ENCODE measurements at places on chromosomes 6 and 20.

- DNase-seq = peak; percentile 82
Observed at GRCh38 chr6:111427341-111428116, 55.5 kb downstream of the REV3L start.

DNA sequence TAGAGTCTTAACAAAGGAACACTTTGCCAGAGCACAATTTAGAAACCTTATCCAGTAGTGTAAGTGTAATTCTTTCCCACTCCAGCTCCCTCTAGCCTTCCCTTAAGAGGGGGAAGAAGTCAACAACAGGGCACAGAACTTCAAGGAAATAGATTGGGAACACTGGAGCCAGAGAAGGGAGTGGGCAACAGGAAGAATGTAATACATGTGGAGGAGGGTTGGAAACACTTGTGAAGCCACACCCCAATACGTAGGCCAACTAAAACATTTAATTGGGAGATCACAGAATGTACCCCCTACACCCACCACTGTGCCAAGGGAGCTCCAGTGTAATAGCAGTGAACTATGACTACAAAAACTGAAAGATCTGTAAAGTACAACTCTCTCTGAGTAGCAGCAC, 735.7 kb upstream of the HS3ST5 start:
- DNase-seq = no peak

DNA sequence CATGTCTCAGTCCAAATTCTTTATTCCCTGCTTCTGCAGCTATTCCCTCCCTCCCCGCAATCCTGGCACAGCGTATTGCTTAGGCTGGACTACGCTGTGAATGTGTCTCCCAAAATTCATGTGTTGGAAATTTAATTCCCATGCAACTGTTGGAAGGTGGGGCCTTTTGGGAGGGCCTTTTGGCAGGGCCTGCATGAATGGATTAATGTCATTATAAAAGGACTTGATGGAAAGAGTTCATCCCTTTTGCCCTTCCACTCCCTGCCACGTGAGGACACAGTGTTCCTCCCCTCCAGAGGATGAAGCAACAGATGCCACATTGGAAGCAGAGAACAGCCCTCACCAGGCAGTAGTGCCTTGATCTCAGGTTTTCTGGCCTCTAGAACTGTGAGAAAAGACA, 20.4 kb upstream of the NOTCH4 start:
- DNase-seq = no peak

- DNase-seq = no peak
Observed at GRCh38 chr20:41058674-41059635, 30.3 kb downstream of the TOP1 start.

- peak; percentile 62 for DNase-seq
Observed at GRCh38 chr6:170122651-170123050, 168.2 kb downstream of the DLL1 start.

GRCh38 chr6:107560657-107561056, 70.7 kb downstream of the SOBP start:
- DNase-seq = no peak

DNA sequence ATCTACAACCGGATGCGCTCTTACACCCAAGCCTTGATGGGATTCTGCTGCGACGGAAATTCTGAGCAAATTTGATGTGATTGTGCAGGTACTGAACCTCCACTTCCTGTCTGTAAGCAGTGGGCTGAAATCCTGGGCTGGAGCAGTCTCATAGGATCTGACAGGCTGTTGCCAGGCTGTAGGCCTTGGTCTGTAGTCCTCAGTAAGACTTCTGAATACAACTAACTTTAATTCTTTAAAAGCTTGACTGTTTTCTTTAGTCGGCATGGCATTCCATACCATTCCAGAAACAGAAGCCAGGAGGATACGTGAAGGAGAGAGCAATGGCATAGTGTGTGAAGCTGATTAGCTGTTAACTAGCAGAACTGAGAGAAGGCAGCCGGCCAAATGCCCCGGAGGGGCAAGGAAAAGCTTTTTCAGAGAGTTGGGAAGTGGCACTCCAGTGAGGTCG, 68.3 kb downstream of the ADTRP start:
- DNase-seq = peak; percentile 10

GRCh38 chr6:84016029-84016428, 17.5 kb upstream of the MRAP2 start:
- DNase-seq = no peak

GRCh38 chr6:73299151-73299971, 36.4 kb upstream of the KHDC1 start:
- DNase-seq = no peak

DNA sequence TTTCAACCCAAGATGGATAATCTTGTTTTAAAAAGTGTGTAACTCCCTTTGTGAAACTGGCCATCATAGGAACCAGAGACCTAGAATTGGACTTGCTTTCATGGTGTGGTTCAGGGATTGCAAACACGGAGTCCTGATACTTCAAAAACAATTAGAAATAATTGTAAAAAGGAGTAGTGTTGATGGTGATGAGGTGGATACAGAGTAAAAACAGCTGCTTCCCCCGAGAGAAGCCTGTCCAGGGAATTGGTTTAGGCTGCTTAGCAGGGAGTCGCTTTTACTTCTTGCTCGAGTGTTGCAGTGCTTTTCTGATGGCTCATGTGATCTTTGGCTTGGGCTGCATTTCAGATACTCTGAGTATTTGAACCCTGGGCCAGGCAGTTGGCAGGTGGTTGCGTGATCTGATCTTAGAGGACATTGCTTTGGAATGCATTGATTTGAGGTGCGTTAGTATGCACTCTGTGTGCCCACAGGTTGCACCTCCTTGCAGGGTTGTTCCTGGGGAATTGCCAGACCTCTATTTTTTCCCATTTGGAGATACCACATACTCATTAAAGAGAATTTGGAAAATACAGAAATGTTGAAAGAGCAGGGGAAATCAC, 19.5 kb downstream of the KIF3B start:
- no peak for DNase-seq

GRCh38 chr6:166194914-166195859, 27.5 kb upstream of the TBXT start:
- DNase-seq = no peak

DNA sequence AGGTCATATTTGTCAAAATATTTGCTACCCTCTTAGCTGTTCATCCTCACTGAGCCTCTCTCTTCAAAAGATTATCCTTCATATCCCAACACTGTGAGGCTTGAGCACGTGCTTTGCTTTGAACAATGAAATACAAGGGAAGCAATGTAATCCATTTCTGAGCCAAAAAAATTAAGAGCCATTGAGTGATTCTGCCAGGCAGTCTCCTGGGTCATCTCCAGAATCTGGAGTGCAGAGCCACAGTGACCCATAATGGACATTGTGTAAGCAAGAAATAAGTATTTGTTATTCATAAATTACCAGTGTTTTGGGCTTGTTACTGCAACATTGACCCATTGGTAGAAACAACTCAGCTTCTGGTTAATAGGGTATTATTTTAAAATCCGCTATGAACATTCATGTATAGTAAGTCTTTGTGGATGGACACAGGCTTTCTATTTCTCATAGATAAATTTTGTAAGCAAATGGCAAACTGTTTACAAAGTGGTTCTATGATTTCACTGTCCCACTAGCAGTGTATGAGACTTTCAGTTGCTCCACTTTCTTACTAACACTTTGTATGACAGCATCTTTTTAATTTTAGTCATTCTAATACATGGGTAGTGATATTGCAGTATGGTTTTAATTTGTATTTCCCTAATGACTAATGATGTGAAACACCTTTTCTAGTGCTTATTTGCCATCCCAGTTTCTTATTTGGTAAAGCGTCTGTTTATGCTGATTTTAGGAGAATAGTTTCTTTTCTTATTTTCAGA, 358.2 kb downstream of the PLCB1 start:
- DNase-seq = no peak

DNA sequence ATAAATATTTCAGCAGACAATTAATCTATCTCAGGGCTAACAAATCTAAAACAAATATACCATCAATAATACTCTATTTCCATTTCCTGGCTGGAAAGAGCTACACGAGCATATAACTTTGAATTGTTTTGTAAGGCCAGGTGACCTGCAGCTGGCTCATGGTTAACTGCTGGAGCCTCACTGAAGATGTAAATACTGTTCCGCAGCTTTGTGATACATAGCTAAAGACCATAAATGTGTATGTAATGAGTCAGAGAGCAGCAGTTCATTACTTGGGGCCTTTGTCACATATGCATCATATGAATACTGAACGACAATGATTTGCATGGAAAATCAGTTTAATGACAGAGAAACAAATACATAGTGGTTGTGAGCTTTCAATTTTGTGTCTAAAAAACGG, 109.4 kb upstream of the CCN2 start:
- peak; percentile 75 for DNase-seq

DNA sequence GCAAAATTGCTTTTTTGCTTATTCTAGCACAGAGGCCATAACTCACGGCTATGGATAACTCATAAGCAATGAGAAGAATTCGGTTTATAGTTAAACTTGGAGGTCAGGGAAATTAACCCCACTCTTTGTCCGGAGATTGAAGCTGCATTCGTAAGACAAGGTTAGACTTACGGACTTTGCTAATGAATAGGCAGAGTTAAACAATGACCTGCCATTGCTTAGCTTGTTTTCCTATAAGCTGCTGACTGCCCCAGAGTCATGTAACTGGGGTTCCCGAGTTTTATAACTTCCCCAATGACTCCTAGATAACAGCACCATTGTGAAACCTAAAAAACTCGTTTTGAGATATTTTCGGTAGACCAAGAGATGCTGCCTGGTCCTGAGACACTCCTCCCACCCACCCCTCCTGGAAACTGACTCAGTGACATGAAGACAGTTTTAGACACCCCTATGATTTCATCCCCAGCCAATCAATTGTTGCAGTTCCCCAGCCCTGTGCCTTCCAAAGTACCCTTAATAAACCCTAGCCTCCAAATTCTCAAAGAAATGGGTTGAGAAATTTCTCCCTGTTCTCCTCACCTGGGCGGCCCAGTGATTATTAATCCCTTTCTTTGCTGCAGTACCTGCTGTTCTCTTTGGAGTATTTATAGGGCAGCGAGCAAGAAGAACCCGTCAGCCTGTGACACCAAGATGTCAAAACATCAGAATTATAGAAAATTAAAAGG, 33.1 kb upstream of the MCUR1 start:
- DNase-seq = no peak

DNA sequence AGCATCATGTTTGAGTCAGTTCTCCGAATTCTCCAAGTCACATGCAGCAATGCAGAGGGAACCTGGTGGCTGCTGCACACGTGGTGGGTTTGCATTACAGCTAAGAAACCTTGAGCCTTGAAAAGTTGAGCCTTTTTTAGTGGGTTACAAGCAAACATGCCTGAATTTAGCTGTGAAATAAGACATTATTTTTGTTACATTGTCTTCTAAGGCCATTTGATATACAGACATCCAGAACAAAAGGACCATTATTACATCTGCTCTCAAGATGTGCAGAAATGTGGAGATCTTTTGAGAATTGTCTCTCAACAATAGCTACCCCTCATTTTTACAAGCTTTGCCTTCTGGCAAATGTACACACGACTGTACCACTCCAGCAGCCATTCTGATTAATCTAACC, 720.5 kb upstream of the SLC35B3 start:
- DNase-seq = no peak

- DNase-seq = no peak
Observed at GRCh38 chr20:574297-574942, 30.8 kb upstream of the CSNK2A1 start.

DNA sequence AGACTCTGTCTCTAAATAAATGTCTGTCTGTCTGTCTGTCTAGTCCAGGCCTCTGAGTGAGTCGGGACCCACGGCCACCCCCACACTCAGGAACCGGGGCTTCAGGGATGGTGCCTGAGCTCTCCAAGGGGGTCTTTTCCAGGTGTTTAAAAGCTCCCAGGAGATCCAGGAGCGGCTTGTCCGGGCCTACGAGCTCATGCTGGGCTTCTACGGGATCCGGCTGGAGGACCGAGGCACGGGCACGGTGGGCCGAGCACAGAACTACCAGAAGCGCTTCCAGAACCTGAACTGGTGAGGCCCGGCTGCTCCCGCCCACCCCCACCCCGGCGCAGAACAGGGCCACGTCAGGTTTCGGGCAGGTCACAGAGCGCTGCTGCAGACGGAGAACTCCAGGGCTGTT, 5.5 kb upstream of the COL9A3 start:
- DNase-seq = no peak

GRCh38 chr6:80144753-80145315, 38.4 kb downstream of the BCKDHB start:
- DNase-seq = no peak

DNA sequence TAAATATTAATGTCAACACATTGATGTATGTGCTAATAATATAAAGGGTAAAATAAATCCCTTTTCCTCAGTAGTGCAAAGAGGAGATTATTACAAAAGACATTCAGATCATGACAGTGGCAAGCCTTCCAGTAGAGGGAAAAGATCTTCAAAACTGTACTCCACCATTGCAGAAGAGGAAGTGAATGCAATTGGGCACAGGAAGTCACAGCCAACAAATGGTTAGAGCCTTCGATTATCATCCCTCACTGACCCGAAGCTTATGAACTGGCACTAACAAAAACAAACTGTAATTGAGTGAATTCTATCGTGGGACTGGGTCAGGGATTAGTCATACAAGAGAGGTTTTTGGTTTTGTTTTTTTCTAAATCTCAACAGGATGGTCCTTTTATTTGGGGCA, 39.3 kb upstream of the SCGN start:
- DNase-seq = no peak

DNA sequence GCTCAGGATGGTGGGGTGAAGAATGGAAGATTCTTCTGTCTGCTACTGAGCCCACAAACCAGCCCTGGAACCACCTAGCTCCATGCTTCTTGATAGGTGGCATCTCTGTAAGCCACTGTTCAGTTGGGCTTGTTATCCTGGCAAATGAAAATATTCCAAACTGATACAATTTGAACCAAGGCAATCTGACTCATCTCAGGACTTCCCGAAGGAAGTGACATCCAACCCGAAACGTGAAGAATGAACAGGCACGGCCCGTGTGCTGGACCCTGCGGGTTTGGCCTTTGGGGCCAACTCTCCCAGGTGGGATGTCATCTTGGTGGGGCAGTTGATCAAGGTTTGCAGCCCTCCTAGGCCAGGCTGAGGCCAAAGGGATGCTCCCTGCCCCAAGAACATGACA, 160.3 kb downstream of the PREX1 start:
- DNase-seq = no peak

GRCh38 chr6:158262082-158262481, 50.2 kb upstream of the TULP4 start:
- no peak for DNase-seq

- no peak for DNase-seq
Observed at GRCh38 chr6:72683797-72684196, 61.9 kb downstream of the KCNQ5 start.

- peak; percentile 79 for DNase-seq
Observed at GRCh38 chr20:34062570-34063482, 49.2 kb downstream of the EIF2S2 start.

GRCh38 chr20:10476319-10476724, 41.2 kb downstream of the SLX4IP start:
- no peak for DNase-seq

GRCh38 chr20:24584538-24585356, 115.3 kb downstream of the SYNDIG1 start:
- DNase-seq = no peak

DNA sequence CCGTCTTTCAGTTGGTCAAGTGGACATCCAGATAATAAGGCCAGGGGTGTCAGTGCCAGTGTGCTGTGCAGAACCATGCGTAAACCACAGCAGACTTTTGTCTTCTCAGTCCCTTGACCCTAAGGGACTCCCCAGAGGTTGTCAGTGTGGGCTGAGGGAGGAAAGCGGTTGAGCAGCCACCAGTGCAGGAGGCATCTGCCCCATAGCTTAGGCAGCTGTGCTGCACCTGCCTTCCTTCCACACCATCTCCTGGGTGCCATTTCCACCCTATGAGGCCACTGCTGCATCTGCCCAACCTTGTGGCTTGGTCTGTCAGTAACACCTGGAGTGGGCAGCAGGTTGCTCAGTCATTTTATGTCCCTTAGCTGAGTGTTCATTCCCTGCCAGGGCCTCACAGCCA, 26.0 kb downstream of the PRPF6 start:
- DNase-seq = no peak

GRCh38 chr6:149231778-149232177, 85.7 kb upstream of the TAB2 start:
- DNase-seq = no peak
